Neural crest cell (in vitro differentiated cells): ENCODE measurements at places on chromosomes 11 and 22.

DNA sequence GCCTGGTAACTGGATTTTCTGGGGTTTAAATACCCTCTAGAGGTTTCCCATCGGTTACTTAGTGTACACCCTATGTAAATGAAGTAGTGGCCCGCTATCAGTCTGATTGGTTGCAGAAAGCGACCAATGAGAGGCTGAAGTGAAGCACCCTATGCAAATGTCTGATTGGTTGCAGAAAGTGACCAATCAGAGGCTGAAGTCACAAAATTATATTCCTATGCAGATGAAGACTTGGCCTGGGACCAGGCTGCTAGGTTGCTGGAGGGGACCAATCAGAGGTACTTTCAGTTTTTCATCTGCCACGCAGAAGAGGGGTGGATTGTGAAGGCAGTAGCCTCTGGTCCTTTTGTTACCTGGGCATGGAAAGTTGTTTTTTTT is 134.8 kb downstream of the TBC1D22A start:
- DNase-seq: no peak

DNA sequence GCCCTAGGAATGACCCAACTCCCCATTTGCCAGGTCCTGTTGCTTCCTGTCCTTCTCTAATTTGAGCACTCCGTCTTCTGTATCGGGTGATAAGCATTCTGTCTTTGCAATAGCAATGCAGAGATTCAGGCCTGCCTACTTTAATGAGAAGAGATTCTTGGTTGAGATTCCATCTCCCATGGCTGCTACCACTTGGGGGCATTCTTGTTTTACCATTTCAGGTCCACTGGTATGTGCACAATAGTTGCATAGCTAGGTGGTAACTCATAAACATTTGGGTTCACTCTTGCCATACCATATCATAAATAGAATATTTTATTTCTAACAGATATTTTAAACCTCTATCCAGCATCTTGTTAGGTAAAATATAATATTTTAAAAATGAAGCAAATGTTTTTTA is 34.4 kb upstream of the CALCB start:
- no peak for DNase-seq

DNA sequence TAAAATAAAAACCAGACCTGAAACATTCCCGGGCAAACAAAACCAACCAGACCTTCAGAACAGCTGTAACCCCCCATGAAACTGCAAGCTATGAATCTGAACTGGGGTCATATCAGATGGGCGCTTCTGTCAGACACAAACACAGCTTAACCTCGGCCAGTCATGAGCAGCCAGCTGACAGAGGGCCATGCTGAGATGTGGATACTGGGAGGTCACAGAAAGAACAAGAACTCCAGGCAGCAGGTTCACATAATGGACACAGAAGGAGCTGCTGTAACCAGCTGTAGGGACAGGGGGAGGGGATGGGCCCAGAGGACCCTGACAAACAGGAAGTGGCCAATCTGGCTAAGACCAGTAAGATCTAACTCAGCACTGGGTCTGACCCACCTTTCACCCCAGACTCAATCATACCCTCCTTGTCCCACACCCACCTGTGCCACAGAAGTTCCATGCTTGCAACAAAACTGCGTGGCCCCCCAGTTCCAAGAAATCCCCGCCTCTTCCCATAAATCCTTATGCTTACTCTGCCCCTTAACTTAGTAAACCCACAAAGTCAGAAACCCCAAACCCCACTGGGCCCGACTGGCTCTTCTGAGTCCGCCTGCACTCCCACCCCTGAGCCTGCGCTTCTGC is 4.0 kb downstream of the APOL4 start:
- DNase-seq: peak; percentile 29

- DNase-seq: no peak
These were observed 39.6 kb downstream of the SHISAL1 start for GRCh38 chr22:44273175-44273574.

- no peak for DNase-seq
These were observed 134.2 kb downstream of the STK33 start for GRCh38 chr11:8459711-8460399.
